ENCODE measurements at places on chromosomes 13 and 19.

- DNase-seq = no peak
These were observed 33.7 kb upstream of the VSTM2B start for GRCh38 chr19:29491995-29492577.

DNA sequence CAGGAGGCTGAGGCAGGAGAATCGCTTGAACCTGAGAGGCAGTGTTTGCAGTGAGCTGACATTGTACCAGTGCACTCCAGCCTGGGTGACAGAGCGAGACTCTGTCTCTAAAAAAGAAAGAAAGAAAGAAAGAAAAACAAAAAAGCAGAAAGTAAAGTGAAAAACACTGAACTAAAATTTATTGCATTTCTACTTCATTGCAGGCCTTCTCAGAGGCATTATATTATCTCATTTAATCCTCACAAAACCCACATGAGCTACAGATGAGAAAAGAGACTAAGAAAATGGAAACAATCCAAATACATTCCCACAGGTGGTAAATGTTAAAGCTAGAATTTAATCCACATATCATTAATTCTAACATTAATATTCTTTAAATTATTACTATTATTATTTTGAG, 147.2 kb upstream of the FREM2 start:
- no peak for DNase-seq

DNA sequence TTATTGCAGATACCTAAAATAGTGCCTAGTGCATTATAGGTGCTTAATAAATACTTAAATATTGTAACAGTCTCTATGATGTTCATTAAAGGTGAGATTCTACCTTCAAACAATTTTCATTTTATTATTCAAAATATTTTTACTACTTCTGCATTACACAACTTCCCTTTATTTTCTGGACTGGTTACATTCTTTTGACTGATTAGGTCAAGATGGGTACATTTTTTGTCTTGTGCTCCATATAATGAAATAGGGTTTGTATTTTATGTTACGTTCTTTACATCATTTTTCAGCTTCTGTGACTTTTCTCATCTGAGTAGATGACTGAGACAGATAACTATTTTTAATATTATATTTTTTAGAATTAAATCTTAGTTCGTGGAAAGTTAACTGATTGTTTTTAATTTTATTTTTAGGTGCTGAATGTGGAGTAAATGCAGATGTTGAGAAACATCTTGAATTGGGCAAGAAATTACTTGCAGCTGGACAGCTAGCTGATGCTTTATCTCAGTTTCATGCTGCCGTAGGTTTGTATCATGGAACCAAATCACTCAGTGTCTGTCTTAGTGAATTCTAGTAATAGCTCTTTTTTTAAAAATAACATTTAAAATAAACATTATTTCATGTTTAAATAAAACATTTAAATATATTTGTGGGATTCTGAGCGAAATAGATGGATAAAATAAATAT, 32.0 kb downstream of the DNAJC3 start:
- no peak for DNase-seq

- DNase-seq = no peak
These were observed 28.0 kb upstream of the F7 start for GRCh38 chr13:113077566-113077952.

- DNase-seq = no peak
These were observed 104.2 kb downstream of the SLITRK6 start for GRCh38 chr13:85694992-85695391.

- DNase-seq = no peak
These were observed 44.8 kb upstream of the SERTM1 start for GRCh38 chr13:36629057-36629385.

- no peak for DNase-seq
These were observed 1831.2 kb downstream of the OLFM4 start for GRCh38 chr13:54859827-54860226.

DNA sequence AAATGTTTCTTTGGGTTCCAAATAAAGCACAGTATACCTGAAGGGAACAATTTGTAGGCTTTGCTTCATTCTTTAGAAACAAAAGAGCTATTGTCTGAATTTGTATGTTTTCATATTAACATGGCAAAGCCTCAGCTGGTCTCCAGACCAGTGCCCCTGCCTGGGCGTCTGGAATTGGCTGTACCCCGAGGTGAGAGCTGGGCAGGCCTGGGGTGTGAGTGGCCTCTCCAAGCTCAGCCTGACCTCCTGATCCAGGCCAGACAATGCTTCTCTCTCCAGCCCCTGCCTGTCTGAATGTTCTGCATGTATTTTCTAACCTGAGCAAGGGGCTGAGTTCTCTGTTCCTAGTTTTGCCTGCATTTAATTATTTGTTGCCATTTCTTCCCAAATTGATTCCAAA, 66.3 kb upstream of the MCF2L start:
- no peak for DNase-seq

DNA sequence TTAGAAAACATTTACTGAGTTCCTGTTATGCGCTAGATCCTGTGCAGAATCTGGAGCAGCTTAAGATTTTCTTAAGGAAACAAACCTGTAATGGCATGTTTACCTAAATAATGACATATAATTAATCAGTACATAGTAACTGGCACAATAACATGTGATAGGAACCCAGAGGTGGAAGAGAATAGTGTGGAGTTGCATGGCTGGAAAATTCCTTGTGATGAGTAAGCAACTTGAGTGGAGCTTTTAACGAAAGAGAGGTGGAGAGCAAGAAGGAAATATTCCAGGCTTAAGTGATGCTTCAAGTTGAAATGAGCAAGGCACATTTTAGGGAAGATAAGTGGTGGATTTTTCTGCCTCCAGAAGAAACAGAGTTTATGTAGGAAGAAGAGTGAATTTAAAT, 9.2 kb upstream of the GPC5 start:
- DNase-seq = no peak

DNA sequence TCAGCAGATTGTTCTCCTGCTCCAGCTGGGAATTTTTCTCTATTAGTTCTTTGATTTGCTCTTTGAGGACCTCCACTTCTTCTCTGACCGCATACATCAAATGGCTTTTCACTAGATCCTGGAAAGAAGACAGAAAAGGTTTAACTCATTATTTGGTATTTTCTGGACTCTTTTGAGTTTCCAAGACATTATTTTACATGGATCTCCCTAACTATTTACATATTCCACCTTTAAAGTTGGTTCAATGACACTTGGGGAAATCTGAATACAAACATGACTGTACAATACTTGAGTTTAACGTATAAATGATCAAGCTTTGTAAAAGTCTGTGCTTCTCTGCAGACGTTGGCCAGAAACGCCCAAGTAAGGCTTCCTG, 61.1 kb downstream of the SERP2 start:
- no peak for DNase-seq

DNA sequence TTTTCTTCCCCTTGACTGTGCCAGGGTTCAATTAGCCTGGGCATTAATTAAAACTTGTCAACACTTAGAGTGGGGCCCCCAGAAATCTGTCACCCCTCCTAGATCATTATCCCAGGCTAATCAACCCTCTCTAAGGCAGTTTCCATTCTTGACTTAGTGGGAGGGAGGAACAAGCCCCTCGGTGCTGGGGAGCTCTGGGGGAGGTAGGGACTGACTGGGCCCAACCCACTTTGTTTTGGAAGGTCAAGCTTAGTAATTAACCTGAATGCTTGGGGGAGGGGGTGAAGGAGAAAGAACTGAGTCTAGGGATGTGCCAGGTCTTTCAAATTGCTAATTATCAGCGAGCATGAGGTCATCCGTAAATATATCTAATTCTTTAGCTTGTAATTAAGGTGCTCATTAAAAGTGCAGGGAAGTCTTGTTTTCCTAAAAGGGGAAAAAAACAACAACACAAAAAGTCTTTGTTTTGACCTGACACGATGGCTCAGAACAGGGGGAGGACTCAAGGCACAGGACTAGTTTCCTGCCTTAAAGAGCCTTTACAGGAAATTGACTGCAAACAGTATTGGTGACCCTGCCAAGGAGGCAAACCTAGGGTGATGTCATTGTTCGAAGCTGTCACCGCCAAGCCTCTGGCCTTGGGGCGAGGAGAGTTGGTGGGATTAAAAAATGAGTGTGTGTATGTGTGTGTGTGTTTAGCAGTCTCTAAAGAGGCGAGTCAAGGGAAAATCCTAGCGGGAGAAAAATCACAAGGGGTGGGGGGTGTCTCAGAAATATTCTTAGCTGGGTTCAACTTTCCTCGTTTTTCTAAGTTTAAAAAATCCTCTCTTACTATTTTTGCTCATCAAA, 19.4 kb downstream of the ACTN4 start:
- peak; percentile 74 for DNase-seq

GRCh38 chr13:43260999-43261398, 237.6 kb downstream of the DNAJC15 start:
- peak; percentile 36 for DNase-seq

GRCh38 chr19:12880551-12881171, 588 bp downstream of the DNASE2 start:
- DNase-seq = no peak

- DNase-seq = no peak
These were observed 14.2 kb upstream of the ZNF91 start for GRCh38 chr19:23409392-23410048.

GRCh38 chr19:31974941-31975340, 370.5 kb upstream of the ZNF507 start:
- DNase-seq = no peak

GRCh38 chr19:35029737-35030256, 473 bp upstream of the SCN1B start:
- no peak for DNase-seq

DNA sequence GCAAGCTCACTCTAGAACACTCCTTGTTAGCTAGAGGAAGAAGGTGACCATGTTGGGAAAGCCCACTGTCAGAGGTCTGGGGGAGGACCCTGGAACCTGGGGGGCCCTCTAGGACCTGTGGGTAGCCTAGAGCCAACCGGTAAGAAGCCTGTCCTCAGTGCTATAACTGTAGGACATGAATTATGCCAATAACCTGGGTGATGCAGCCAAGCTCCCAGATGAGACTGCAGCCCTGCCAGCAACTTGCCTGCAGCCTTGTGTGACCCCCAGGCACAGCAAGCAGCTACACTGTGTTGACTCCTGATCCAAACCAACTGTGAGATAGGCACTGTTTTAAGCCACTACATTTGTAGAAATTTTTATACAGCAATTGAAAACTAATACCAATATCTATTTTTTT, 122.3 kb downstream of the MIPEP start:
- DNase-seq = no peak

DNA sequence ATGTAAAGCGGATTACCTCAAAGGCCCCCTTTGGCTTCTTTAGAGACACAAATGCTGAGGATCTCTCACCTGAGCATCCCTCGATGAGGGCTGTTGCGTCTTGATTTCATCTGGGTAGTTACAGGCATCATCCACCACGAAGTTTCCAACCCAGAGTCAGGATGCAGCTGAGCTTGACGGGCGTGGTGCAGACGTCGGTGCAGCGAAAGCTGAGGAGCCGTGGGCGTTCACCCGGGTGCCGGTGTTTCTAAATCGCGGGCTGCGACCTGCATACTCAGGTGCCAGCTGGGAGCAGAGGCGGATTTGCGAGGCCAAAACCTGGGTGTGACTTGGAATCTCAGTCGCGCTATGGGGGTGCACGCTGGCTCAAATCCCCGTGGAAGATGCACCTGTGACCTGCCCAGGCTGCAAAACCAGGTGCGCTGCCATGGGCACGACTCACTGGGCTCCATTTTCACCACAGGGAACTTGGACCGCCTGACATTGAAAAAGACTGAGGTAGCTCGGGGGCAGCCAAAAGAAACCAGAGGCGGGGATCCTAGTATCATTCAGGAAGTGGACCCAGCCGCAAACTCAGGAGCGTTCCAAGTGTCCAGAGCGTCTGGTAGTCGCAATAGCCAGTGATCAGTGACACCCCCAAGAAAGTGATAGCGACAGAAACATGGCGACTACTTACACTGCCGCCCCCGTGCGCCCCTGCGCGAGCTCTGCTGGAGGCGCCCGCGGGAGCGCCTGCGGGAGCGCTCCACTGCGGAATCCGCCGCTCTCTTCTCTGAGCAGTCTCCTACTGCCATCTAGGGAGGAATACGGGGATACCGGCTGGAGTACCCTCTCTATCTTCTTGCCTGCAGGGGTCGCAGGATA, 36.4 kb upstream of the IGFL4 start:
- DNase-seq = peak; percentile 69

- no peak for DNase-seq
These were observed 341.2 kb upstream of the DACH1 start for GRCh38 chr13:72208112-72208645.

DNA sequence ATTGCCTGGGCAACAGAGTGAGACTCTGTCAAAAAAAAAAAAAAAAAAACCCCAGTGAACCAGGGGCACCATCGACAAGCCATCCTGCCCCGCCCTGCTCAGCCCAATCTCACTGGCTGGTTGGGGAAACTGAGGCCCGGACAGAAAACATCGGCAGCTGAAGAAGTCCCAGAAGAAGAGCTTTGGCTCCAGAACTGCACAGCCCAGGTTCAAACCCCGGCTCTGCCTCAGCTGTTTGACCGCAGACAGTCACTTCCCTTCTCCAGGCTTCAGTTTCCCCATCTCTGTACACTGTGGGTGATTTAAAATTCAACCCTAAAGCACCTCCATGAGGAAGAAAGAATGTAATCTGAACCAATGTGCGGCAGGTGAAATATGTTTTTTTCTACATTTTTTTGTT, 9.4 kb upstream of the SEMA6B start:
- no peak for DNase-seq

- DNase-seq = no peak
These were observed 41.6 kb downstream of the MYO9B start for GRCh38 chr19:17116996-17117702.

DNA sequence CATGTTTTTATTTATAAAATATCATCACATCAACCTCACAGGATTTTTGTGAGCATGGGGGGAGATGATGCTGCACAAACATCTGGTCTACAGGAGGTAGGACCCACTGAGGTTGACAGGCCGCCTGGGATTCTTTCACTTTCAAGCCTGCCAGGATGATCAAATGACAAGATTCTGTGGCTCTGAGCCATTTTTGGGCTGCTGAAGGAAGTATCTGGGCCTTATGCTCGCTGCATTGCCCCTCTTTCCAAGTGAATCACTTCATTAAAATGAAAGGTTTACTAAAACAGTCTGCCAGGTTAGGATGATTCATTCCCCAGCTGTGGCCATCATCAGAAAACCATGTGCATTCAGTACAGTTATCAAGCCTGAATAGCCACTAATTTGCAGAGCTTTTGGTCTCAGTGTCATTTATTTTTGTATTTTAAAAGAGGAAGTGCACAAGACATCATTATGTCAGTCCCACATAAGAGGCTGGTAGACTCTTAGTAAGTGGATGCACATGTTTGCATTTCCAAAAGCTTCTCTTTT, 34.4 kb downstream of the STARD13 start:
- DNase-seq = no peak

DNA sequence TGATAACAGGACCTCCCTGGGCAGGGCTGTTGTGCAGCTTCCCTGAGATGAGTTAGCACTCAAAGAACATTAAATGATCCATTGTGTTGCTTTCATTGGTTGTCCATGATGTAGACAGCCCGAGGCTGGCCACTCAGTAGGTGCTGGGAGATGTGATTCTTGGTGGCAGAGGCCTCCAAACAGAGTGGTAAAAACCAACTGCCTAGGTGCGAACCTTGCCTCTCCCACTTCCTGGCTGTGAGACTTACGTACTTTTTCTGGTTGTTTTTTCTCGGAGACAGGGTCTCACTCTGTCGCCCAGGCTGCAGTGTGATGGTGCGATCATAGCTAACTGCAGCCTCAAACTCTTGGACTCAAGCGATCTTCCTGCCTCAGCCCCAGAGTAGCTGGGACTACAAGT, 6.2 kb downstream of the SARS2 start:
- no peak for DNase-seq
